Muscle of back (tissue), 13 donors: ENCODE measurements at places on chromosomes 3 and 15. TPM values are rescaled to one million over a fixed set of nuclear protein-coding genes. Genes with fewer than 3 reads are reported as not detected.

The CLDN16 gene
- polyA plus RNA-seq, result not detected

The HYAL1 gene
- polyA plus RNA-seq, result 1.9 TPM

The MINAR1 gene
- 1.5 TPM for polyA plus RNA-seq

The CCK gene
- polyA plus RNA-seq, result 9.9 TPM

The GP5 gene
- 0.22 TPM for polyA plus RNA-seq

The C3orf22 gene
- 0.08 TPM for polyA plus RNA-seq

The SEMA3F gene
- polyA plus RNA-seq, result 10.9 TPM

The CCDC71 gene
- polyA plus RNA-seq, result 13.7 TPM

The PLA2G4B gene
- 1.5 TPM for polyA plus RNA-seq

DNA sequence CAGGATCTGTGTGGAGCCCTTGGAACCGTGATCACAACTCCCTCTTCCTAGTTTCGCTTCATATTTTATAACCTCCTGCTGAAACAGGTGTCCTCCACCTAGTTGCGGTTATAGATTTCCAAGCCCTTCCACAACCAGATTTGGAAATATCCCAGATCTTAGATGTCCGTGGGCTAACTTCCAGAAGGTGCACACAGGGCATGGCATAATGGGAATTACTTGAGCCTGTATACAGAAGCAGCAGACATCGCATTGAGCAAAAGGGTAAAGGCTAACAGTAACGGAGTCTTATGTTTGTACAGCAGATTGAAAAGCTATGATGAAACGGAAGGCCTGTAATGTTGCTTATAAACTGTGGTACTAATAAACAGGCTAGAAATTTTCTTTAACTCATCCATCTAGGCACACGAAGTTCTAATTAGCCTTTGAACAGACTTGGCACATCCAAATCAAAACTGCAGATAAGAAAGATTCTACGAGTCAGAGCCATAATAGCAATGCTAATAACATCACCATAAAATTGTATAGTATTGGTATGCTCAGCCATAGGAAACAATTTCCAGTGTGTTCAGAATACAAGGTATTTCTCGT is 1.2 kb upstream of the USF3 start:
- no peak for DNase-seq

- no peak for DNase-seq
These were observed 18.8 kb downstream of the PSTPIP1 start for GRCh38 chr15:77013776-77014131.

DNA sequence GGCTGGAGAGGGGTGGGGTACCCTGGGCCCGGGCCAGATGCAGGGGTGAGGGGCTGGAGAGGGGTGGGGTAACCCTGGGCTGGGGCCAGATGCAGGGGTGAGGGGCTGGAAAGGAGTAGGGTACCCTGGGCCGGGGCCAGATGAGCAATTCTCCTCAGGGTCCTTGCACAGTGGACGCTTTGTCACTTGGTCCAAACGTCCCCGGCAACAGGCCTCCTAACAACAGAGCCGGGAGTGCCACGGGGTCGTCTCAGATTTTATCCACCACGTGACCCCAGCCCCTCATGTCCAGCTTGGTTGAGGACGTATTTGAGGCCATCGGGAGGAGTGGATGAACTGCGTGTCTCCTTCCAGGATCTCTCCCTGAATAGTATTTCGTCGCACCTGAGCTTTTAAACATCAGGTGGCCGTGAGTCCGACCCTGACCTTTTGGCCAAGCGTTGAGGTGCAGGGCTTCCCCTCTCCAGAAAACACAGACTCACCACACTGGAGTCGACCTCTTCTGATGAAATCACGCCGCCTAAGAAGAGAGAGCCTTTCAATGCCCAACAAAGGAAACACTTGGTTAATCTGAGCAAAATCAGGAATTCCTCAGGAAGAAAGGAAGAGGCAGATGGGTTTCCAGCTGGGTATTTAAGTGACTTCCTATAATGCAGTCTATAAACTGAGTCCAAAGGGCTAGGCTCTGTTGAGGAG is 12.8 kb upstream of the LRRC15 start:
- DNase-seq, result no peak

GRCh38 chr15:37537802-37538201 is 396.6 kb upstream of the TMCO5A start:
- DNase-seq, result no peak

GRCh38 chr3:45583021-45583851 is 11.3 kb upstream of the LIMD1 start:
- DNase-seq, result peak; percentile 87

GRCh38 chr15:35622641-35623340 is 76.8 kb upstream of the DPH6 start:
- DNase-seq, result no peak

DNA sequence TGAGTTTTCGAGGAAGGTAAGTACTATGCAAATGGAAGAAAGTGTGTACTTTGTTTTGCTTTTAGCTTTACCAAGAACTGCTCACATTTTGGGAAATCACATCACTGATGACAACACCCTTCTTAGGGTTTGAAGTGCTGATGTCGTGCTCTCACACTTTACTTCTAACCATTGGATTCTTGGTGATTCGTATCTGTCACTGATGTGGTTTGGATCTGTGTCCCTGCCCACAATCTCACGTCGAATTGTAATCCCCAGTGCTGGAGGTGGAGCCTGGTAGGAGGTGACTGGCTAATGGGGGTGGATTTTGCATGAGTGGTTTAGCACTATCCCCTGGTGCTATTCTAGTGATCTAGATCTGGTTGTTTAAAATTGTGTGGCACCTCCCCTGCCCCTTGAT is 75.4 kb upstream of the RGMA start:
- DNase-seq, result no peak

GRCh38 chr3:57939775-57940174 is 68.4 kb upstream of the FLNB start:
- no peak for DNase-seq

- no peak for DNase-seq
These were observed 29.6 kb downstream of the PRKCD start for GRCh38 chr3:53190659-53191058.

DNA sequence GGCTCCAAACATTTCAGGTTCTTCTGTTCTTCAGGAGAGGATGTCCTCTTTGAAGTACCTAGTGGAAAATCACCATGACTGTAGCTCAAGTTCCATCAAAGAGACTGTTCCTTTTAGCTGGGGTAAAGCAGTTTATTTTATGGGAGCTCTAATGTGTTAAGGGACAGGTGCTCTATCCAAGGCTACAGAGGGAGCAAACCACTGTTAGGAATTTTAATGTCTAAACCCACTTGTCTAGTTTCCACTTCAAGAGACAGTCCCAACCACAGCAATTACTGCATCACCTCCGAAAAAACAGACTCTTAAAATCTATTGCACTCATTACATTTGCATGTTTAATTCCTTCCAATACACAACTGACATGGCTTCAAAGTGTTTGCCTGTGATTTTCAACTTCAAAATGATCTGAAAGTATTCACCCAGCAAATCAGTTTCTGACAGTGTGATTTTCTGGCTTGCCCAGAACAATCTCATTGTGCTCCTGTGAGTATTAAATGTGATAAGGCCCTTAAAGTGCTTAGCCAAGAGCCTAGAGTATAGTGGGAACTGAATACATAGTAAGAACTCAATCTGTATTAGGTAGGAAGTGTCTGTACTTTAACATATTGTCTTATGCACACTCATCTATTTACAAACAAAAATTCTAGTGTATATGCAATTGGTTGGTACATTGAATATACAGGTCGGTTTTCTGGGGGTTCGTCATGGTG is 266.5 kb upstream of the CCDC54 start:
- no peak for DNase-seq

- peak; percentile 24 for DNase-seq
These were observed 7.7 kb downstream of the SNX4 start for GRCh38 chr3:125512135-125512920.

DNA sequence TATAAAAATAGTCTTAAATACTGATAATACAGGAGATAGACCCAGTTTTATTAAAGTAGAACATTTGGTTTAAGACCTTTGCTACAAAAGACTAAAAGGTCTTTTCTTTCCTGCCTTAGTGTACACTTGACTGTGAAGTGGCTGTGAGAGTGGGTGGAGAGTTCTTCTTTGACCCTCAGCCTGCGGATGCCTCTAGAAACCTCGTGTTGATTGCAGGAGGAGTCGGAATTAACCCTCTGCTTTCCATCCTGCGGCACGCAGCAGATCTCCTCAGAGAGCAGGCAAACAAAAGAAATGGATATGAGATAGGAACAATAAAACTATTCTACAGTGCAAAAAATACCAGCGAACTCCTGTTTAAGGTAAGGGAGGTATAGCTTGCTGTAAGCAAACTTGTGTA is 36.5 kb downstream of the OXNAD1 start:
- no peak for DNase-seq

DNA sequence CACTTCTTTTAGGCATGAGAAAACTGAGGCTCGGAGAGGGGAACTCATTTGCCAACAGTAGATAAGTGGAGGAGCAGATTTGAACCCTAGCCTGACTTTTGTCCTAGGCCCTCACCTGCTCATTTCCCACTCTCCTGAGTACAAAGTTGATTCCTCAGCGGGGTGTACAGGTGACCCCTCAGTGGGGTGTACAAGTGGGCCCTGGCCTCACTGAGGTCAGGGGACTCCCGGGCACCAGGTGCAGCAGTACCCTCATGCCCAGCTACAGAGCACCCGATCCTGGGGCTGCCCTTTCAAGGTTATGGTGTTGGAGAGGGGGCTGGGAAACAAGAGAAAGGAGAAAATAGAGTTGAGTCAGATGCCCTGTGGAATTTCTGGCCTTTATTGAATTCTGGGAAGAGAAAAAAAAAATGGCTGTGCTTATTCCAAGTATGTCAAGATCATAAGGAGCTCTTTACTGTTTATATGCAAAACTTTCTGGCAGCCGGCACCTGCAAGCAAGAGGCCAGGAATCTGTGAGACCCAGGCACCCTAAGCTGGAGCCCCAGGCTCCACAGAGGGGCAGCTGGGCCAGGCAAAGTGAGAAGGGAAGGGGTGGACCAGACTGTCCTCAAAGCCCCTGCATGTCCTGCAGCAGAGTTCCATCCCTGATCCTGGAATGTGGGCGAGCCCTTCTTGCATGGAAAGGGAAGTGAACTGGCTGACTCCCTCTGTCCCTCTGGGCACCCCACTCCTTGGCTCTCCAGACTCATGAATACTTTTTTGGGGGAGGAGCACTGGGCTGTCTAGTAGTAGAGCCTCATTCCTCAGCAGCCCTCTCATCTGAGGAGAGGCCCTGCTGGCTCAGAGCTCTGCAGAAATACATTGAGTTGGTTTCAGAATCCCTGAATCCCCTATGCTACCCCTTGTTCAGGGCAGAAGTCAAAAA is 43.1 kb downstream of the AMOTL2 start:
- DNase-seq, result peak; percentile 79

GRCh38 chr3:30273304-30274072 is 332.9 kb upstream of the TGFBR2 start:
- DNase-seq, result no peak

DNA sequence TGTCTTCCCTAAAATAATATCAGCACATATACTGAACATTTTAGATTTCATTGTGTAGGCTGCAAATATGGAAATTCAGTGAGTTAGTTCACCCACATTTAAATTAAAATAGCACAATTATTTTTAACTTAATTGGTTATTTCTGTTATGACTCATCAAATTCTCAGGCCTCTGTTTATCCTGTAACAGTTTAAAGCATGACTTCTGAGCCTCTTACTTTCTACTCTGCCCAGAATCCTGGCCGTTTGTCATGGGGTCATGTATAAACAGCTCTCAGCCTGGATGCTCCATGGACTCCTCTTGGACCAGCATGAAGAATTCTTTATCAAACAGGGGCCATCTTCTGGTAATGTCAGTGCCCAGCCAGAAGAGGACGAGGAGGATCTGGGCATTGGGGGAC is 12.2 kb downstream of the TUBGCP4 start:
- no peak for DNase-seq

DNA sequence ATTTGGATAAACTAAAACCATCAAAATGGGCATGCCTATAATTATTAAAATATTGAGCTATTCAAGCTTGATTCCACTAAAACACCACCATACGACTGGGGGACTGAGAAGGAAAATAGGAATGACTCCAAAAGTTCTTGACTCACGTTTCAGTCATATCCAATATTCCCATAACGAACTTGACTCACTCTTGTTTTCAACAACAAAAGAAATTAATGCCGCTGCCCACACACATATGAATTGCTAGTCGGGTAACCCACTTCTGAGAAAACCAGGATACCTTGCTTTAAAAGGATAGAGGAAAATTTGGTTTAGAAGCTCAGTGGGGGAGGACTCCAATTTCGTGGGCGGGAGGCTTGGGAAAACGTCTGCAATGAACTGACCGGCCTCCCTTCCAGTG is 5.2 kb downstream of the HTR3C start:
- DNase-seq, result peak; percentile 16

DNA sequence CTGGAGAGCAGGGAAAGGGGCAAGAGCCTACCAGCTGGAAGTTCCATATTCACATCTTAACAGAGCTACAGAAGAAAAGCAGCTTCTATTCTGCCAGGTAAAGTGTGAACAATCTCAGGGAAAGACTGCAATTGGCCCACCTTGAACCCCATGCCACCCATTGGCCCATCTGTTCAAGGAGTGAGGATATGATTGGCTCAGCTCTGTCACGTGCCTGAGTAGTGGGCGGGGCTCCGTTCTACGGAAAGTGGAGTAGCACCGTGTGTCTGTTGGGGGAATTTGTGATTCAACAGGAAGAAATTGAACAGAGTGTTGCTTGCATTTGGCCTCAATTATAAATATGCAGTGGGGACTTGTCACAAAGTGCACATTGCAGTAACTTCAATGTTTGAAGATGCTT is 81.8 kb downstream of the MINAR1 start:
- no peak for DNase-seq

DNA sequence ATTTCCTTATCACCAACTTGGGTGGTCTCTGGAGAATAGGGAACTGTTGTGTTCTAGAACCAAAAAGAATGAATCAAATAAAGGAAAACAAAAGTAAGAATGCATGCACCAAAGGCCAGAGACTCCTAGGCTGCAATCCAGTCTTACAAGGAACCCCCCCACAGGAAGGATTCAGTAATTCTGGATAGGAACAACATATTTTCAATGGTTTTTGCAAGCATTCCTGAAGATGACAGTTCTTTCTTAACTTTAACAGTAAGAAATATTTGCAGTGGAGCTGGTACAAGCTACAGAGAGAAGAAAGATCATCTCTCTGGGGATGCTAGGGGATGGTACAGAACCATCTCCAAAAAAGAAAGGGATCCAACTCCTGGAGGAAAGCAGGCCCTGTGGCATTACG is 116.2 kb upstream of the CHRM5 start:
- peak; percentile 7 for DNase-seq

DNA sequence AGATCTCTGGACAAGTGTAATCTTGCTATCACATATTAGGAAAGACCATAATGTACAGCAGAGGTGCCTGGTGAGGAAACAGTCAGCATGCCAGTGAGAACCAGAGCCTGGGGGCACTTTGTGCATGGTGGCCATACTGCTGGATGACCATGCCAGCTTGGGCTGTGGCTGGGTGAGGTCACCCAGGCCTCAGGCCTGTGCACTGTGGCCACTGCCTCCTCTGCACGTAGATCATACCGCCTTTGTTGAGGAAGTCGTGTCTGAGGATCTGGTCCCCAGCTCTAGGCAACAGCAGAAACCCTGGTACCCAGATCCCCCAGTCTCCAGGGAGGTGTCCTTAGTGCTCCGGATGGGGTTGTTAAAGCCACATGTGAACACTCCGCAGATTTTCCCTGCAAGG is 38.9 kb downstream of the ZNF710 start:
- DNase-seq, result no peak

GRCh38 chr15:68047826-68048225 is 6.3 kb upstream of the PIAS1 start:
- DNase-seq, result no peak

- no peak for DNase-seq
These were observed 5.5 kb downstream of the ARHGEF3 start for GRCh38 chr3:56796202-56796601.

GRCh38 chr3:157059661-157060060 is 100.3 kb downstream of the CCNL1 start:
- DNase-seq, result no peak

- DNase-seq, result peak; percentile 51
These were observed 77.7 kb downstream of the OCA2 start for GRCh38 chr15:28021281-28022039.

- DNase-seq, result no peak
These were observed 39.7 kb upstream of the POLG start for GRCh38 chr15:89374086-89374981.
